T47D (cell line): ENCODE measurements at places on chromosomes 1 and 21.

DNA sequence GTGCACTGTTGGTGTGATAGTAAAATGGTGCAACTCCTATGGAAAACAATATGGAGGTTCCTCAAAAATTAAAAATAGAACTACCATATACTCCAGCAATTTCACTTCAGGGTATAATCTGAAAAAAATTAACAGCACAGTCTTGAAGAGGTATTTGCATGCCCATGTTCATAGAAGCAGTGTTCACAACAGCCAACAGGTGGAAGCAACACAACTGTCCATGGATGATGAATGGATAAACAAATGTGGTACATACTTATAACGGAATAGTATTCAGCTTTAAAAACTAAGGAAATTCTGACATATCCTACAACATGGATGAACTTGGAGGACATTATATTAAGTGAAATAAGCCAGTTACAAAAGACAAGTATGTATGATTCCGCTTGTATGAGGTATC is 8.2 kb downstream of the TTLL7 start:
- DNase-seq: peak; percentile 27

- no peak for DNase-seq
Observed at GRCh38 chr1:169041366-169041765, 65.1 kb upstream of the ATP1B1 start.

DNA sequence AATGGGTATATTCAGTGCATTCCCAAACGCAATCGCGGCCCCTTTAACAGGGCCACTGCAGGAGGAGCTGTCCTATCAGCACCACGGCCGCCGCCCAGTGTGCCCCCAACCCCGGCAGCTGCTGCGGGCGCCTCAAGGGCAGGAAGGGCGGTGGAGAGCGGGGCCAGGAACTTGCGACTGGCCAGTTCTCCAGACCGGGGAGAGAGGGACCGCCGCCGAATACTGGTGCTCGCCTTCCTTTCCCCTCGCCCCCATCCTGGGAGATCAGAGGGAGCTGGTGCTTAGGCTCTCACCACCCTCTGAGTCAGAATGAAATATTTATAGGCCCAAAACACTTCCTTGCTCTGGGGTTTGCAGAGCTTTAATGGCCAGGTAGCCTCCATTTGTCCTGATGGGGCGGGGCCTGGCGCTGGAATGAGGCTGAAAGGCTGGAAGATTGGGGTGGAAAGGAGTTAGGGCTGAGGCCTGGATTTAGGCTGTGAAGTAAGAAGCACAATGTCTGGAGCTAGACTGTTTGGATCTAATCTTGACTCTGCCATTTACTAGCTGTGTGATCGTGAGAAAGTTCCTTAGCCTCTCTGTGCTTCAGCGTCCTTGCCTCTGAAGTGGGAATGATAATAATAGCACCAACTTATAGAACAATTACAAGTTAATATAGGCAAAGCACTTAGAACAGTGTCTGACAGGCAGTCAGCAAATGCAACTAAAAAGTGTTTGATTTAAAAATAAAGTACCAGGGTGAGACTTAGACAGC is 75.5 kb downstream of the NAV1 start:
- peak; percentile 42 for DNase-seq

DNA sequence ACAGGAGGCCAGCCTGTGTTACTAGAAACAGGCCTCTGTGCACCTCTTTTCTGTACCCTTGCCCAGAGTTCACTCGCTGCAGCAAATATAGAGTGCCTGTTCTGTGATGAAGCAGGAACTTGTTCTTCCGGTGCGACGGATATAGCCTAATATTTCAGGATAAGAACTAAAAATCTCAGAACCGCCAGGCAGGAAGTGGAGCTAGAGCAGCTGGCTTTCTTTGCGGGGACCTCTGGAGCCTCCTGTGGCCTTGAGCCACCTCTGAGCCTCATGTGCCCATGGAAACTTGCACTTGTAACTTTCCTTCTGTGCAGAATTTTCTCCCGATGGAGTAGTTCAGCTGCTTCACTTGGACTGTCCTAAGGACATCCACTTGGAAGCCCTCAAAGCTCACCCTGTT is 44.5 kb upstream of the VAMP3 start:
- no peak for DNase-seq

- no peak for DNase-seq
Observed at GRCh38 chr1:203765029-203765837, at the start of gene LAX1. Gene LAX1 (plus strand): TSS chr1:203765183. CDS start chr1:203765566, 383 bp downstream.

DNA sequence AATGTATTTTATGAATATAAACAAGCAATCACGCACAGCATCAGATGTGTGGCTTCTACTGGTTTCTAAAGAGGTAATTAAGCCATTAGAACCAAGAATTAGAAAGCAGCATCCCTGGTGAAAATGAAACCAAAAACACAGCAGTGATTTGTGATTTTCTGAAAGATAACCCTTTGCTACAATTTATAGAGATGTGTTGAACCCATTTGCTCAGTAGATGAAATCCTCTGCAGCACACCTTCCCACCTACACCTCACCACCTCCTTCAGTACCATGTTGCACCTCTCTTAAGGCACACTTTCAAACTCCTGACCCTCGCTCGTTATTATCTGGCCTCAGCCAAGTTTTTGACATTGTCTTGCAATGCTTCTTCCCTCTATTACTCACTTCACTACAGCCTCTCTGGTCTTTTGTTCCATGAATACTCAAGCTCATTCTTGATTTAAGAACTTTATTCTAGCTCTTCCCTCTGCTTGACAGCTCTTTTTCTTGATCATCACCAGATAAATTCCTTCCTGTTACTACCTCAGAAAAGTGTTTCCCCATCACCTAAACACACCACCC is 38.6 kb downstream of the NSL1 start:
- DNase-seq: no peak

DNA sequence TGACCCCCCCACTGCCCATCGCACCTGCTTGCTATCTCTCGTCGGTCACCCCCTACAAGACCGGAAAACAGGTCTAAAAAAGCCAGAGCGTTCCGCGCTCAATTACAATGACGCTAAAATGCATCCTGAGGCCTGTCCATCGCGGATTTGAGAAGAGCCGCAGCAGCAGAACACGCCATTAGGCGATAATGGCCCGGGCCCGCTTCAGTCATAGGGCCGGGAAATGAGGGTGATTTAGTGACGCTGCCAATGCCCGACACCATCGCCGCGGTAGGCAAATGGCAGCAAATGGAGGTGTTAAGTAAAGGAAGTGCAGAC is 64.1 kb upstream of the SSX2IP start:
- no peak for DNase-seq

- DNase-seq: no peak
Observed at GRCh38 chr1:179883040-179883744, 1.1 kb downstream of the TOR1AIP1 start.

DNA sequence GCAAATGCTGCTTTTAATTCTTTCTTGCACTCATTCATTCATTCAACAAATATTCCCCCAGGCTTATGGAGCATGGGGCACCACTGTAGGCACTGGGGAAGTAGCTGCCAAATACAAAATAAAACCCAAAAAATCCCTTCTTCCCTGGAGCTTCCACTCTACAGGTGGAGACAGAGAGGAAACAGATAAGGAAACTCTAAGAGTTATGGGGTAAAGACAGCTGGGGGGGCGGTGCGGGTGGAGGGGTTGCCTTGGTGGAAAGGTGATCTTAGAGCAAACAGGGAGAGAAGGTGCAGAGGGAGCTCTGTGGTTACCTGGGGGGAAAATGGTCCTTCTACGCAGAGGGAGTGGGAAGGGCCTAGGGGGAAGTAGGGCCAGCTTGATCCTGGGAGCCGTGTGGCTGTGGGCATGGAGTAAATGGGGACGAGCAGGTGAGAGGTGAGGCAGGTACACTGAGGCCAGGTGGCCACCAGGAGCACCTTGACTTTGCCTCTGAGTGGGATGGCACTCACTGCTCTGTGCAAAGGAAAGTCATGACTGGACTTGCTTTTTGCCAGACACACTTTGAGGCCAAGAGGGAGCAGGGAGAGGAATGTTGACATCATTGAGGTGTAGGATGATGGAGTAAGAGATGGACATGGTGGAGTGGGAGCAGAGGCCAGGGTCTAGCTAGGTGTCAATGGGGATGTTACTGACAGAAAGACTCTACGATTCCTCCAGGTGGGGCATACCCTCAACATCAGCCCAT is 152.0 kb downstream of the ETS2 start:
- DNase-seq: no peak

GRCh38 chr1:155002464-155003226 is at the start of gene ZBTB7B:
Gene ZBTB7B (plus strand): TSS chr1:155002802. CDS start chr1:155014661, 11,859 bp downstream.
- DNase-seq: no peak

DNA sequence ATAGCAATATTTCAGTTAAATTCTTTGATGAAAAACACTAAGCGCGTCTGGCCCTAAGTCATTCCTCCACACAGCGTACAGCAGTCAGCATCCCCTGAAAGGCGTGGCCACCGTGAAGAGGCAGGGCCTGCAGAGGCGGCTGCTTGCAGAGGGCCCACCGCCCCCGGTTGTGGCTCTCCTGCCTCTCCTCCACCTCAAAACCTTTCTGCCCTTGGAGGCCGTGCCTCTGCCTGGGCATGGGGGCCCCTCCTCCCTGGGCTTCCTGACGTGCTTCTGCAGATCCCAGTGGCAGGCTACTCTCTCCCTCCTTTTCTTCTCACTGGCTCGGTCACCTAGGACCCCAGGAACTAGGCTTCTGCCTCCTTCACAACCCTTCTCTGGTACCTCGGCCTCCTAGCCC is 16.2 kb downstream of the CLSTN1 start:
- DNase-seq: no peak

DNA sequence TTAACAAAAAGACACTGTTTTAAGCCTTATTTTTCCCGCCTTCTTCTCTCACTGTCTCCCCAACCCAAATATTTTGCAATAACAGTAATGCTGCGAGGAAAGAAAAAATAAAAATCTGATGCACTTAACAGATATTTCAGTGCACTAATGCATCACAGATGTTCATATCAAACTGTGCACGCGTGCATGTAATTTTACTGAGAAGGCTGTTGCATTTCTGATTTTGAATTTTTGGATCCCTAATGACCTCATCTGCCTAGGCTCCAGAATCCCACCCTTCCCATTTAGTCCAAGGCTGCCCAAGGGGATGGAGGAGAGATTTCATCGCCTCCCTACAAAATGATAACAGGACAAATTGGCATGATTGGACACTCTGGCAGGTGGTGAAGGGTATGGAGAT is 5.5 kb downstream of the TRABD2B start:
- DNase-seq: no peak

DNA sequence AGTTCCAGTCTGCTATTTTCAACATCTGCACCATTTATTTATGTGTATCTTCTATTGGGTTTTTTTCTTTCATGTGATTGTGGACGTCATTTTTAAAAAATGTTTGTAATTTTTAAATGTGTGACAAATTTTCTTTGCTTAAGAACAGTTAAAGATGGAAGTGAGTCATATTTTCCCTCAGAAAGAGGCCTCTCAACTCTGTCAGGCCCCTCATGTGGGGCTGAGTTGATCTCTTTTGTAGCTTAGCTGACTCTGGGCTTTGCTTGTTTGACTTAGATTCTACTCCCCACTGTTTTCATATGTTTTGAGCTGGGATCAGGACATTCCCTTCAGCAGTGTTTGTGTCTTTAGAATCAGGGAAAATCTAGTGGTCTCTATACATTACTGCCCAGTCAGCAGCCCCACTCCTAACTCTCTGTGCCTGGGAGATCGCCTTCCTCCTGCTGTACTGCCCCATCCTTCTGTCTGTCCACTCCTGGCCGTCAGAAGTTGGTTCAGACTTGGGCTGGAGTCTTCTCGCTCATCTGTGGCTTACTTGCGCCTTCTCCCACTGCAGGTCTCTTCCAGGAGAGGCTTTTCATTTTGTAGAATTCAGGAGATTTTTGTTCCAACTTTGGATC is 137.4 kb downstream of the DYRK1A start:
- no peak for DNase-seq

GRCh38 chr21:32567626-32568025 is 17.7 kb downstream of the TCP10L start:
- no peak for DNase-seq

GRCh38 chr1:217021400-217021799 is 298.2 kb upstream of the ESRRG start:
- no peak for DNase-seq

DNA sequence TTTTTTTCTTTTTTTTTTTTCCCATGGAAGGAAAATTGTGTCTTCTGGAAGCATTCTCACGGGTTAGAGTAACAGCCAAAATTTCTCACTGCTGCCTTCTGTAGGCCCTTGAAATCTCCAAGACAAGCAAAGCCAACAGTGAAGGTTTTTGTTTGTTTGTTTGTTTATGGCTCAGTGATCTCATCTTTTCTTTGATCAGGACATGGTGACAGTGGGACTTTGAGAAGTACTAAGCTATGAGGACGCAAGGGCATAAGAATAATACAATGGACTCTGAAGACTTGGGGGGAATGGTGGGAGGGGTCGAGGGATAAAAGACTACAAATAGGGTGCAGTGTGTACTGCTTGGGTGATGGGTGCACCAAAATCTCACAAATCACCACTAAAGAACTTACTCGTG is 419.4 kb downstream of the PTPRC start:
- DNase-seq: no peak

- DNase-seq: no peak
Observed at GRCh38 chr1:179968994-179969919, 14.6 kb downstream of the CEP350 start.

- no peak for DNase-seq
Observed at GRCh38 chr1:225933072-225933471, 7.9 kb downstream of the LEFTY2 start.

GRCh38 chr1:119565131-119565772 is 58.2 kb downstream of the HSD3B1 start:
- DNase-seq: no peak

GRCh38 chr1:236175642-236176336 is 33.5 kb downstream of the GPR137B start:
- no peak for DNase-seq

DNA sequence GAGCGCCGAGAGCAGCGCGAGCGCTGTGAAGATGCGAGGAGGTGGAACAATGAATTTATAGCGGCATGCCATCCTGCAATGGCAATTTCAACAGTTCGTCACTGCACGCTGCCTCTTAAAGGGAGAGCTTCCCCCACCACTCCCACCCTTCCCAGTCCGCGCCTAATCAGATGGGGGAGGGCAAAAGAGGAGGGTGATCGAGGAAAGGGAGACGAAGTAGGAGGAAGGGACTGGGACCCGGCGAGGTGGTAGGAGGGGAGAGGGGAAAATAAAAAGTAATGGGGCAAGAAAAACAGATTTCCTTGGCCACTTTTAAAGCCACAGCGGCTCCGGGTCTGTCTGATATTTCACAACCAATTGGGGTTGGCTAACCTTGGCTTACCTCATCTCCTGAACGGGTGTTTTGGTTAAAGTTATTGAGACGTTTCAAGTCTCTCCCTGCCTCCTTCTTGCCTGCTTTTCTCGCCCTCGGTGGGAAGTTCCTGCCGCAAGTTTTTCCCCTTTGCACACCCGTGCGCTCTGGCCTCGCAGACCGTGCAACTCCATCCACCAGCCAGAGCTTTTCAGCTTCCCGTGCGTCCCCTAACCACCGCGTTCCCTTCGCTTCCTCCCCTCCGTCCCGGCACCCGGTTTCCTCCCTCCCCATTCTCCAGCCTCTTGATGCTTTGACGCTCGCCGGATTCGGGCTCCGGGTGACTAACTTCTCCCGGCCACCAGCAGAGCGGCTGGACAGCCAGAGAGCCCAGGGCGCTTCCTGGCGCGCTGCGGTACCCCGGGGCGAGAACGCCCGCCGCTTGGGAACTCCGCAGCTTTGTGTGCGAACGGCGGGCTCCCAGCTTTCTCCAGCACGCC is at the start of gene ADAMTS5:
ADAMTS5 (minus strand) TSS at position 27 of the 852 bp plus-strand sequence. CDS start 697 bp downstream, outside the sequence.
- DNase-seq: peak; percentile 30
